ENCODE measurements at places on chromosomes 4 and X. TPM values are rescaled to one million over a fixed set of nuclear protein-coding genes. Genes with fewer than 3 reads are reported as not detected.

DNA sequence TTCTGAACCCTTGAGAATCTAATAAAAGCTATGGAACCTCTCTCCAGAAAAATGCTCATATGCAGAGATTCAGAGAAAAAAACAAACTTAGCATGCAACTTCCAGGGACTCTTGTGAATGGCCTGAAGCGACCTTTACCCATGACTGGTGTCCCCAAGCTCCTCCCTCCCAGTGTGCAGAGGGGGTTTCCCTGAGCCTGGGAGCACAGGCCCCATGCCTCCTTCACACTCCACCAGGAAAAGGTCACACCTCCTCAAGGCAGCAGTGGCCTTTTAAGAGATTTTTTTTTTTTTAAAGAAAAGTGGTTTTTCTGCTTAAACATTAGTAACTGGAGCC is 13.3 kb upstream of the UBA6 start:
- H3K4me1 ChIP-seq = peaks cover 9% of the 10 kb centered on the region
- H3K36me3 ChIP-seq = peaks cover 11% of the 10 kb centered on the region
- no peak for DNase-seq
- no peak overlapping the region for H3K4me3 ChIP-seq

DNA sequence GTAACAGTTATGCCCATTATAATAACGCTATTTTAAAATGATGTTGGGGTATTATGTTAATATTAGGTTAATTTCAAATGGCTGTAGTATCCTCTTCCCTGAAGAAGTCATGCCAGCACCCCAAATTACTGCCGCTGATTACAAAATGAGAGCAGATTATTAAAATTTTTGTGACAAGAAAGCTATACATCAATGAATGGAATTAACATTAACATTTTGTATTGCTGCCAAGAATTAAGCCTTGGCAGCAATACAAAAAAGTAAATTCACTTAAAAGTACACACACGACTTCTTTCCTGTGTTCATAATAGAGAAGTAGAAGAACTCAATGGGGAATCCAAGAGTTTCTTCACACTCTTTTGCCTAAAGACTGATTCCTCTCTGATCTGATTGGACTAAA is 482.8 kb downstream of the STIM2 start:
- no peaks in the 10 kb centered on the region for H3K36me3 ChIP-seq
- no peak overlapping the region for H3K27ac ChIP-seq
- no peaks in the 10 kb centered on the region for H3K27me3 ChIP-seq
- peaks cover 3% of the 10 kb centered on the region for H3K4me1 ChIP-seq
- no peak for DNase-seq

GRCh38 chr4:18250564-18250963 is 229.0 kb upstream of the LCORL start:
- no peaks in the 10 kb centered on the region for H3K36me3 ChIP-seq
- H3K4me1 ChIP-seq = no peaks in the 10 kb centered on the region
- H3K27ac ChIP-seq = no peak overlapping the region

DNA sequence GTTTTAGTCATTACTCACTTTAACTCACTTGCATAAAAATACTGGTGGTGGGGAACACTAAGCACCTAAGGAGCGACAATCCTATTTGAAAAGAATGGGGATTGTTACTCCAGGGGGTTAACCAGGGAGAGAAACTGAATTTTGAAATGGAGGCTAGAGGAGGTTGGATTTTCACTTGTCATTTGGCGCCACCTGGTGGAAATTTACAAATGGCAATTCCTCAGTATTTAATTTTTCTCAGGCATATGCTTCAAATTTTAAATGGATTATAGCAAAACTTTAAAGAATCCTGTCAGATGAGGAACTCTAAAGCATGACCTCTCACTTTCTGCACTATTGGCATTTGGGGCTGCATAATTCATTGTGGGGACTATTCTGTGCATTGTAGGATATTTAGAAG is 2.7 kb upstream of the GEMIN8 start:
- peak; percentile 46 for DNase-seq
- no peaks in the 10 kb centered on the region for H3K36me3 ChIP-seq
- H3K4me1 ChIP-seq = peaks cover 7% of the 10 kb centered on the region
- no peak overlapping the region for H3K27ac ChIP-seq
- no peaks in the 10 kb centered on the region for H3K27me3 ChIP-seq

DNA sequence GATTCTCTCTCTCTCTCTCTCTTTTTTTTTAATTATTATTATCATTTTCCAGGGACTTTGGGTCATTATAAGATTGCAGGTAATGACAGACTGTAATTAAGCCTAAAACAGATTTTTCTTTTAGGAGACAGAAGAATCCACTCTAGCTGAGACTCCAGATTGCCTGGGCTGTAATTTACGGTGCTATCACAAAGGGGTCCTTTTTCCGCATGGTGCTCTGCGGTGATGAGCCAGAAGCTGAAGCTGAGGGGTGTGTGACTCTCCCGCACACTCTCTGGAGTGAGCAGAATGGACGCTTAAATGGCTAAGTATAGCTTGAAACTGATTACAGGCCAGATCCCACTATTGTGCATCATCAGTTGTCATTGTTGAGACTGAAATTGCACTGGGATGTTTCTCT is 50.0 kb downstream of the LGI2 start:
- no peak for DNase-seq
- peaks cover 5% of the 10 kb centered on the region for H3K27me3 ChIP-seq
- H3K36me3 ChIP-seq = no peaks in the 10 kb centered on the region
- H3K27ac ChIP-seq = no peak overlapping the region
- H3K4me1 ChIP-seq = peaks cover 12% of the 10 kb centered on the region
- H3K4me3 ChIP-seq = no peak overlapping the region

GRIPAP1 gene
- 63.6 TPM for total RNA-seq
